Urothelium cell line (cell line): ENCODE measurements at places on chromosomes 5 and 9.
A peak's percentile ranks its signal among the peaks of the same experiment; 100 is the strongest.

GRCh38 chr9:13567833-13568232 lies 288.3 kb upstream of the MPDZ start:
- no peak for DNase-seq

GRCh38 chr5:125424402-125425141 lies 678.1 kb upstream of the ZNF608 start:
- DNase-seq: no peak

DNA sequence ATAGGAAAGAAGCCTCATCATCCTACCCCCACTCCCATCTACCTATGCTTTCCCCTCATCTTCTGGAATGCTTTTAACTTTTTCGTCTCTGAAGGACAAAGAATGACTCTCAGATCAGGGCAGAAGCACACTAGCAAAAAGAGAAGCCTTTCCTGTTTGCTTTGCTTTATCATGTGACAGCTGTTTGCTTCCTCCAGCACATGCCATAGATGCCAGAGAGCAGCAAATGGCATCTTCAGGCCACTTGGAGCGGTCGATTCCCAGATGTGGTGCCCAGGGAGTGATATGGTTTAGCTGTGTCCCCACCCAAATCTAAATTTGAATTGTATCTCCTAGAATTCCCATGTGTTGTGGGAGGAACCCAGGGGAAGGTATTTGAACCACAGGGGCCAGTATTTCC lies 294.8 kb downstream of the GADD45G start:
- no peak for DNase-seq

DNA sequence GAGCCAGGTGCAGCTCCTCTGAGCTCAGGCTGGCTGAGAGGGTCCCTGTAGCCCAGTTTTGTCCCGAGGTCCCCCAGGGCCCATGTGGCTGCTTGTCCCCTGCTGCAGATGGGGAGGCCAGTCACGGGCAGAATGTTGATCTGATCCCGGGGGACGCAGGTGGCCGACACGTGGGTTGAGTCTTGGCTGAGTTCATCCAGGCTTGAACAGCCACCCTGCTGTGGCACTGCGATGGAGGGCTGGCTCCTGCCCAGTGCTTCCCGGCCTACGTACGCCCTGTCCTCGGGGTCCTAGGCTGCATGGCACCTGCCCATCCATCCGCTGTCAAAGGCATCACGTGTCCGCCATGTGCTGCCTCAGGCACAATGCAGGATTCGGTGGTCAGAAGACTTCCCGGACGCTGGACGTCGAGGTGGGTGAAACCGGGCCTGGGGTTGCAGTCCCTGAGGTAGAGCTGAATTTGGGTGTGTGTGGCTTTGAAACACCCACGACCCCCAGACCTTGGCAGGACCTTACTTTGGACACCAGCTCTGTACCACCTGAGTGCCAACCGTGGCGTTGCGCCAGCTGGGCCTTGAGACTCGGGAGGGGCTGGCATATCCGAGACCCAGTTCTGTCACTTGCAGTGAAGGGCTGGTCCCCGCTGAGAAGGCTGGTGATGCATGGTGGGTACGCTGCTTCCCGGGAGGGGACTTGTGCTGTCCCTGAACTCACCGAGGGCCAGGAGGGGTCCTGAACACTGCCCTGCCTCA lies 22.3 kb downstream of the RXRA start:
- DNase-seq: no peak

- no peak for DNase-seq
Measured at GRCh38 chr5:40838086-40838485, 3.1 kb upstream of the RPL37 start.

- peak; percentile 12 for DNase-seq
Measured at GRCh38 chr9:5499889-5500398, 10.4 kb upstream of the PDCD1LG2 start.

DNA sequence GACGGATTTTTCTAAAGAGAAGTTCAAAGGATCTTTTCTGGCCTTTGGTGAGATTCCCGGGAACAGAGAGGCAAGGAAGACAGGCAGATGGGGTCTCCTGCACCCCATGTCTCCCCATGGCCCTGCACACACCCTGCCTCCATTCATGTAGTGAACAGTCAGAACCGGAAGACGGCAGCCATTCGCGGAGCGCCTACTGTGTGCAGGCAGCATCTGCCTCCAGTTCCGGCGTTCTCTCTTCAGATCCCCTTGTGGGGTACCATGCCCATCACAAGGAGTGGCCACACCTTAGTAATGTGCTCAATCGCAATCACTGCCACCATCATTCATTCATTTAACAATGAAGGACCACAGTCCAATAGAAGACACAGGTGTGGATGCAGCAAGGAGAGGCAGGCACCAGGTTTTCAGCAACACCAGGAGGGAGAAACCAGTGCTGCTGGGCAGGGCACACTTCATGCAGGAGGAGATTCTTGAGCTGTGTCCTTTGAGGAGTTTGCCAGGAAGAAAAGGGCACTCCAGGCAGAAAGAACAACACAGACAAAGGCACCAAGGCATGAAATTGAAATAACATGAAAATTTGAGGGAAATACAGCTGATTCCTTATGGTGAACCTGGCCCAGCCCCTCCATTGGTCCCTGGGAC lies 171.5 kb upstream of the PHYKPL start:
- no peak for DNase-seq

- no peak for DNase-seq
Measured at GRCh38 chr9:15243081-15243480, 63.9 kb downstream of the TTC39B start.

GRCh38 chr5:78560000-78560855 lies 88.3 kb downstream of the LHFPL2 start:
- no peak for DNase-seq

GRCh38 chr9:2743937-2744529 lies 26.7 kb downstream of the KCNV2 start:
- no peak for DNase-seq

DNA sequence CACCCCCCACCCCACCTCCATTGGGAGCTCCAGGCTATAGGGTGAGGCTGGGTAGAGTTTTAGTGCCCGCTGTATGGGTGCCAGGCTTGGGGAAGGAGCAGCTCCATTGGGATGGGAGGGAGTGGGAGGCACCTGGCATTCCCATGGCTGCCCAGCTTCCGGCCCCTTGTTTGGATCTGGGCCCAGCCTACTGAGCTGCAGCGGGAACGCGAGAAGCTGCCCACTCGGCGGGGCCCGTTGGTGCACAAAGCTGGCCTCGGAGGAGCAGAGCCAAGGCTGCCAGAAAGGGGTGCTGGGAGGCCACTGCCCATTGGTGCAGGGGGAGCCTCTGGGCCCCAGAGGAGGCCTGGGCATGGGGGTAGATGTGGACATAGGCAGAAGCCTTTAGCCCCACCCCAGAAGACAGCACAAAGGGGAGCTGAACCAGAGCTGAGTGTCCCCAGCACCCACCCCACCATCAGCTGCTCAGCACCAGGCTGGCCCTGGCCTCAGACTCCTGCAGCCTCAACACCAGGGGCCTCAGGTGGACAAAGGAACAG lies 4.4 kb downstream of the LCN9 start:
- DNase-seq: peak; percentile 25

GRCh38 chr9:116471093-116471906 lies 215.8 kb upstream of the TRIM32 start:
- DNase-seq: no peak

- DNase-seq: no peak
Measured at GRCh38 chr5:56498759-56499395, 265.7 kb upstream of the ANKRD55 start.

- DNase-seq: no peak
Measured at GRCh38 chr9:133251773-133252172, 23.2 kb downstream of the ABO start.

DNA sequence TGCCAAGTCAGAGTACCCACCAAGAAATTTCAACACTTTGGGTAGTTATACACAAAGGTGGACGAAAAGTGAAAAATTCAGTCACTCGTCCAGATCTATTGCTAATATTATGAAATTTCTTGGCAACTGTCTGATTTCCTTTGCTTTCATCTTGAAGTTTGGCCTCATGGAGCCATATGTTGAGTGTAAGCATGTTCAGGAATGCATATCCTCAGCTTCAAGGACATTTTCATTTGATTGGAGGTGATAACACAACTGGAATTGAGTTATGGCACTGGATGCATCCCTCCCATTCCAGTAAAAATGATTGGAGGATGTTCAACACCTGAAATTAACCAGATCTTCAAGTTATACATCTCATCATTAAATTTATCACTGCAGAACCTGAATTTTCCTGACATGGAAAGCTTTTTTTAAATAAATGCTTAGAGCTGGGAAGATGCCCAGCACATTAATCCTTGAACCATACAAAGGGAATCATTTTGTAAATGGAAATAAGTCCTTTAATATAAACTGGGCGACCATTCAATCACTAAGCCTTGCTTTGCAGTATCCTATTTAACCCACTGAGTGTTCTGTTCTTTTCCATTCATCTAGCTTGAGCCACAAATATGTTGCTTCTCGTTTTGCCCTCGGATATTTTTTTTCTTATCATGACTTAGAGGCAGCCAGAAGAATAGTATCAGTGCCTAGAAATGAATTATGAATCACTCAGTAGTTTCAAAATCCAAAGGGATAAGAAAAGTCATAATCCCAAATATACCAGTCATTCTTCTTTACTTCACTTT lies 273.7 kb upstream of the PIK3R1 start:
- DNase-seq: no peak

GRCh38 chr9:126788634-126789349 lies 16.0 kb upstream of the ZBTB43 start:
- peak; percentile 70 for DNase-seq

GRCh38 chr5:151086905-151087360 lies 6.1 kb upstream of the TNIP1 start:
- DNase-seq: no peak

DNA sequence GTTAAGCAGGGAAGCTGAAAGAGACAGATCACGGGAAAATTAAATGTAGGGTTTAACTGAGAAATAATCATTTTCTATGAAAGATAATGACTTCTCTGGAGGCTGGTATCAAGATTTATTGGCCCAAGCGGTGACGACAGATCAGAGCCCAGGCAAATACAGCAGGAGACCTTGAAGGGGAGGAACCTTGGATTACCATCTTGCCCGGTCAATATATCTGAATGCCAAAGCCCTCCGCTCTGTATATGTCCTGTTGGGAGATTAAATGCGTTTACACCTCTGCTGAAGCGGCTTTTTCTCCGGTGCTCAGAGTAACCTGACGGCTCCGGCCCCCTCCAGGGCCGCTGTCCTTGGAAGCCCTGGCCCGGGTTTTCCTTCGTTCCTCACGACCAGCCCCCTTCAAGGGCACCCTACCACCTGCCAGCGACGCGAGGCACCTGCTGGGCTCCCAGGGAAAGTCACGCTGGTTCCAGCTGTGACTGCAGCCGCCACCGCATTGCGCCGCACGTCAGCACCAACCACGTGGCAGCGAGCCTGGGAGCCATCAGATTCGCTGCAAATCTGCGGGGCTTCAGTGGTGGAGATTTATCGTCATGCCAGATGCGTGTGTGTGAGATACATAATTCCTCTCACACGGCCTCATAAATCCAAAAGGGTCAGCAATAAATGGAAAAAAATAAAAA lies 4.4 kb upstream of the QSOX2 start:
- no peak for DNase-seq

GRCh38 chr9:13149454-13149853 lies 130.0 kb downstream of the MPDZ start:
- DNase-seq: no peak

GRCh38 chr9:91336786-91337185 lies 24.9 kb downstream of the AUH start:
- no peak for DNase-seq

DNA sequence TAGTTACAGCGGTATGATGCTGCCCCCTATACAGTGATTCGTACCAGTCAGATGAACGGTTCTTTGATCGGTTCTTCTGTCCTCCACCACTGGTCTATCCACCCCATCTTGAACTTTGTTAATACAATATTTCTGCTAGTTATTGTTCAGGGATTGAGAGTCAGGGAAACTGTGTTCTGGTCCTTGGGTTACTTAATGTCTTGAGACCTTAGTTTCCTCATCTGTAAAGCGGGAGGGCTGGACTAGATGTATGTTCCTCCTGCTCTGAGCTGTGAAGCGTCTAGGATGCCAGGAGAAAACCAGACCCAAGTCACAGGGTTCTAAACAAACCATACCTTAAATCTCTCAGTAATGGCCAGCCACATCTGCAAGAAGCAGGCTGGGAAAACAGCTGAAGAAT lies 1.4 kb upstream of the PIP5K1B start:
- DNase-seq: no peak

- DNase-seq: no peak
Measured at GRCh38 chr5:129069292-129069691, 25.3 kb upstream of the ISOC1 start.

GRCh38 chr9:35341585-35341984 lies 148.3 kb upstream of the RUSC2 start:
- no peak for DNase-seq

- DNase-seq: no peak
Measured at GRCh38 chr5:126268697-126269315, 154.4 kb upstream of the GRAMD2B start.

DNA sequence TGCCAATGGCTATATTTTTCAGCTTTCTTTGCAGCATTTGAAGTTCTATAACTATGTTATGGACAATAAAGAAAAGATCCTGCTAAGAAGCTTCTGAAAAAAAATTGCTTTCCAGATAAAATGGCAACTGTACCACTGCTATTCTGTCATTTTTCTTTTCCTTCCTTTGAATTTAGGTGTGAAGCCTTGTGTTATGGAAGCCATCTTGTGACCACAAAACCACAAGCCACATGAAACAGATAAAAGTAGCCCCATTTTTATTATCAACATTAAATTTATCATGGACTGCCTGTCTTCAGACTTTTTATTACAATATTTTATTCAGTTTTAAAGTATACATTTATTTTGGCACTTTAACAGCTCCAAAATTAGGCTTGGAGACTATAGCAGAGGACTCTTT lies 289.9 kb upstream of the ACTBL2 start:
- no peak for DNase-seq

- DNase-seq: no peak
Measured at GRCh38 chr5:115532517-115532916, 12.1 kb downstream of the FEM1C start.

GRCh38 chr5:36882250-36882649 lies 5.7 kb downstream of the NIPBL start:
- no peak for DNase-seq

GRCh38 chr9:79542735-79543620 lies 28.8 kb upstream of the TLE4 start:
- DNase-seq: no peak

GRCh38 chr5:171813813-171814490 lies 28.3 kb downstream of the SMIM23 start:
- DNase-seq: no peak

DNA sequence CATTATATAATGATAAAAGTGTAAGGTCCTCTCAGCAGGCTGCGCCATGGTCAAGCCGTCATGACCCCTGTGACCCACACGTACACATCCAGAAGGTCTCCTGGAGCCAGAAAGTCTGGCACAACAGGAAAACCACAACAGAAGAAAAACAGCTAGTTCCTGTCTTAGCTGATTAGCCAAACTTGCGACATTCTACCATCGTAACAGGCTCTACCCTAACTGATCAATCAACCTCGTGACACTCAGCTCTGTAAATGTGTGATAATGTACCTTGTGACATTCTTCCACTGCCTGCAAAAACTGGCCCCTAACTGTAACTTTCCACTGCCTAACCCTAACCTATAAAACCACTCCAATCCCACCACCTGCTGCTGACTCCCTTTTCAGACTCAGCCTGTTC lies 316.4 kb upstream of the TUSC1 start:
- no peak for DNase-seq
